Iris pigment epithelial cell (primary cell): ENCODE measurements at places on chromosomes 2 and 18.

DNA sequence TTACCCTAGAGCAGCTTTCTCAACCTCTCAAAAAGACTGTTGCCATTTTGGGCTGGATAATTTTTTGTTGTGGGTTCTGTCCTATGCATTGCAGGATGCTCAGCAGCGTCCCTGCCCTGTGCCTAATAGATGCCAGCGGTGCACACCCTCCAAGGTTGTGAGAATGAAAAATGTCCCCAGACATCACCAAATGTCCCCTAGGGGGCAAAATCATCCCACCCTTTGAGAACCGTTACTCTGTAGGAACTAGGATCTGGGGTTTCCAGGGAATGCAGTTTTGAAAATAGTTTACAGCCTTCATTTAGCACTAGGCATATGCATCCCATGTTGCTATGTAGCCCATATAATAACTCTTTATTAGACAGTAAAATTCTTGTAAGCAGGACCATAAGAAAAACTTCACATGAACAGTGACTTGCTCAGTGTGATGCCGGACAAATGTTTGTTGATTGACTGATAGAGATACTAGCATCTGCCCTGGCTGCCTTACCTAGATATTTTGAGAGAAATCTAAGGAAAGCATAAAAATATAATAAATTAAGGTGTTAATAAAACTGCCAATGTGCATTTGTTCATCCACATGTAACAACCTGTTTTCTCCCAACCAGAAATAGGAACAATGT is 79.2 kb upstream of the EPC2 start:
- peak; percentile 3 for DNase-seq

GRCh38 chr2:25816249-25816648 is 62.0 kb downstream of the ASXL2 start:
- DNase-seq: no peak

DNA sequence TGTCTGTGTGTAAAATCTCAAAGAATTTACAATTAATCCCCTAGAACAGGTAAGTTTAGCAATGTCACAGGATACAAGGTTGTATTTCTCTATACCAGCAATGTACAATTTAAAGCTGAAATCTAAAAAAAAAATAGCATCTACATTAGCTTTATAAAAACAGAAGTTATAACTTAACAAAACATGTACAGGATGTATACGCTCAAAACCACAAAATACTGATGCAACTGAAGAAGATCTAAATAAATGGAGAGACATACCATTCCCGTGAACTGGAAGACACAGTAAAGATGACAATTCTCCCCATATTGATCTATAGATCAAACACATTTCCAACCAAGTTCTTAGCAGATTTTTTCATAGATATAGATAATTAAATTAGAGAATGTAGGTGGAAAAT is 17.5 kb upstream of the RANBP2 start:
- DNase-seq: no peak

GRCh38 chr2:119721043-119721442 is 38.7 kb upstream of the PTPN4 start:
- no peak for DNase-seq

GRCh38 chr18:48623468-48624235 is 84.8 kb downstream of the CTIF start:
- DNase-seq: peak; percentile 88

- peak; percentile 31 for DNase-seq
Observed at GRCh38 chr18:60445341-60445740, 72.8 kb upstream of the MC4R start.

DNA sequence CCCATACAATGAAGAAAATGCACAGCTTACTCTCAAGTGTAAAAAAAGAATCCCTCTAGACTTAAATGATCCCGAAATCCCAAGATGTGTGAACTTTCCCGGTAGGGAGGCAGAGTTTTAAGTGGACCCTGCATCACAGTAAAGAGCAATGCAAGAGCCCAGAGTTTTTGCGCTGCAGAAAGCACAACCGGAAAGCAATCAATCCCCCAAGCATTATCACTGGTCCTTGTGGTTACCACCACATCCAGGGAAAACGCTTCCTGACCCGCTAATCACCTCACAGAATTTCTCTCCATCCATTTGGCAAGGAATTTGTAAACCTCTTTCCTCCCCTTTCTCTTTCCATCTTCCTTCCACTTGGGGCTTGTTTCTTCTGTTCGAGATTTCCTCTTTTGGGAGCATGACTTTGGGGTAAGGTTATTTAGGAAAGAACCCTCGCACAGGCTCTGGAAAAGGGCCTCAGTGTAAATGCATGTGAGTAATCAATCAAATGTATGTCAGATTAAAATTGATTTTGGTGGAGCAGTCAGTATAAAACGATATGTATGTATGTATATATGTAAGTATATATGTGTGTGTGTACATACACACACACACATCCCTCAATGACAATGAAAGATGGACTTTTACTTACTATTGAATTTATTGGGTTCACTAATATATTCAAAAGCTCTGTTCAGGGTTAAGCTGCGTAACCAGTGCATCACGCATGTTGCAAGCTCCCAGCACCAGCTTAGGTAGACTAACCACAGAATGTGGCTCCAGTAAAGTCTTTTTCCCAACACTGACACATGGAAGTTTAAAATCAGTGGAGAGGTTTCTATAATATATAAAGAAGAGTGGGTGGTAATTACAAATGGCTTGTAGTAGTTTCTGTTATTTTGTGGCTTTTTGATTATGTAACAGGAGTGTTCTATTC is 1.6 kb downstream of the PLCL1 start:
- no peak for DNase-seq

DNA sequence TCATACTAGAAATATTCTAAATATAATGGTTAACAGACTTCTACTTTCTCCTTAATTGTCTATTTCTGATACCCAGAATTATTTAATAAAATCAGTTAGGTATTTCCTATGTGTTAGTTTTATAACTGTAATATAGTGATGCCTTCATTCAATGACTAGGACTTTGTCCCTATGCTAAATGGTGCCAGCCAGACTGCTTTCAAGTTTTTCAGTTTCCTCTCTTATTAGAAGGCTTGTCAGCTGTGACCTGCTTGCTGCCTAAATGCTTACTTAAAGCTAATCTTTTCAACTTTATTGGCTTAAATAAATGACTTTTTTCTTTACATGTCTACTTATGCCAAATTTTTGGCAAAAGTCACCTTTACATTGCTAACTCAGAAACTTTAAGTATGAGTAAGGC is 30.7 kb downstream of the BAZ2B start:
- no peak for DNase-seq

DNA sequence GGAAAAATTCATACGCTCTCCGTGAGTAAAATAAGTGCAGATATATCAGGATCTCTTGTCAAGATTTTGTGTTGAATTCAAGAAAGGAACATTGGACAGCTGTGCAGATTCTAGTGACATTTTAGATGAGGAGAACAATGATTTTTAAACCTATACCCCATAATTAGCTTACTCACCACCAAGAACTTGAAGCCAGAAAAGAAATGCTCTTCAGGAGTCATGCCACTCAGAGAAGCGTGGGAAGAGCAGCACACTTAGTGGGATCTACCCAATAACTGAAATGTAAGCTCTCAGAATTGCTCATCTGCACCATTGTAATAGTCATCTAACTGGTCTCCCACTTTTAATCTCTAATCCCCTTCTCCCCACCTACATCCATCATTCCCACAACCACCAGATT is 9.2 kb upstream of the ERMN start:
- no peak for DNase-seq

- no peak for DNase-seq
Observed at GRCh38 chr2:80858965-80859364, 554.4 kb upstream of the LRRTM1 start.

DNA sequence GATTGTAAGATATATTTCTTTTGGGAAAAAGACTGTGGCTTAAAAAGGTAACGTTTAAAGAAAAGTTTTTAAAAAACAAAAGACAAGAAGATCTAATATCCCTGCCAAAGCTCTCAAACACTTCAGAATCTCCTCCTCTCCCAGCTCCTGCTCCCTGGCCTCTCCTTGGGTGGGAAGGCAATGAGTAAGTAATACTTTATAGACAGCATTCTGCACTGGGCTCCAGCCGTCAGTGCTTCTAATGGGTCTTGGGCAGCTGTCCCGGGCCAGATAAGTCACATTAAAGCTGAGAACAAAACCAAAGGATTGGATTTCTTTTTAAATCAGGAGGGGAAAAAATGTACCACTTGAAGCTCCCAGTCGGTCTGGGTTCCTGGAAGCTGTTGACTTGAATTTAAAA is 133.7 kb downstream of the ALPK2 start:
- peak; percentile 7 for DNase-seq

DNA sequence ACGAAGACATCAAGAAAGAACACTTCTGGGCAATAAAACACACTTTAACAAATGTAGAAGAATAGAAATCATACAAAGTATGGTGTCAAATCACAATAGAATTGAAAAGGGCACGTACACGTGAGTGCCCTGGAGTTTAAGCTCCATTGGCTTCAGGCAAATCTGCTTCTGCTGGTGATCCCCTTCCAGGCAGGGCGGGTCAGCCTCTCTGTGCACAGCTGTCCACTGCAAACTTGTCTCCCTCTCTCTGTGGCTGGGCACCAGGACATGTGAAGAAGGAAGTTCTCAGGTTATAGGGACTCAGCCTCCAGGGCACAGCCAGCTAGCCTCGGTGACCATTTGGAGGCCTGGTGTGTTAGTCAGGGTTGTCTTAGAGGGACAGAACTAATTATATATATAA is 66.0 kb downstream of the ST3GAL5 start:
- DNase-seq: no peak

GRCh38 chr2:37771600-37772088 is 100.2 kb upstream of the CDC42EP3 start:
- peak; percentile 56 for DNase-seq

- no peak for DNase-seq
Observed at GRCh38 chr2:159573294-159573693, 43.1 kb downstream of the BAZ2B start.

GRCh38 chr18:23503963-23504344 is 643 bp downstream of the RMC1 start:
- no peak for DNase-seq

DNA sequence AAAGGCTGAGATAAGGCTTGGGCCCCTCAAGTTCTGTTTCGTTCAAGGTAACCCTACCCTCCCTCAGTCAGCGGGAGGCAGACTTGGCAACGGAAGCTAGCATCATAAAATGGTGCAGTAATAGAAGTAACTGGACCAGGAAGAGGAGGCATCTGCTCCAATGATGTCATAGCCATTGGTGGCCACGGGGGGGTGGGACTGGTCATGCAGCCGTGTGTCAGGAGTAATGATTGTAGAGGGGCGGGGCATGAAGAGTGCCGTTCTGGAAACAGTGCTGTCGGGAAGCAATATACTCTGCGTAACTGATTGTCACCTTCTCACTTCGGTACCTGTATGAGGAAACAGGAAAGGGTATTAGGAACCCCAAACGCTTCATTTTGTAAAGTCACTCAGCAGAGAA is 6.9 kb upstream of the POLR2D start:
- DNase-seq: no peak

- DNase-seq: no peak
Observed at GRCh38 chr2:95359501-95359930, 43.0 kb upstream of the FAHD2A start.

- no peak for DNase-seq
Observed at GRCh38 chr2:239370403-239370802, 30.4 kb downstream of the HDAC4 start.

GRCh38 chr2:42510608-42511243 is 16.9 kb upstream of the KCNG3 start:
- peak; percentile 59 for DNase-seq

GRCh38 chr2:135798275-135798705 is 38.7 kb downstream of the LCT start:
- no peak for DNase-seq

DNA sequence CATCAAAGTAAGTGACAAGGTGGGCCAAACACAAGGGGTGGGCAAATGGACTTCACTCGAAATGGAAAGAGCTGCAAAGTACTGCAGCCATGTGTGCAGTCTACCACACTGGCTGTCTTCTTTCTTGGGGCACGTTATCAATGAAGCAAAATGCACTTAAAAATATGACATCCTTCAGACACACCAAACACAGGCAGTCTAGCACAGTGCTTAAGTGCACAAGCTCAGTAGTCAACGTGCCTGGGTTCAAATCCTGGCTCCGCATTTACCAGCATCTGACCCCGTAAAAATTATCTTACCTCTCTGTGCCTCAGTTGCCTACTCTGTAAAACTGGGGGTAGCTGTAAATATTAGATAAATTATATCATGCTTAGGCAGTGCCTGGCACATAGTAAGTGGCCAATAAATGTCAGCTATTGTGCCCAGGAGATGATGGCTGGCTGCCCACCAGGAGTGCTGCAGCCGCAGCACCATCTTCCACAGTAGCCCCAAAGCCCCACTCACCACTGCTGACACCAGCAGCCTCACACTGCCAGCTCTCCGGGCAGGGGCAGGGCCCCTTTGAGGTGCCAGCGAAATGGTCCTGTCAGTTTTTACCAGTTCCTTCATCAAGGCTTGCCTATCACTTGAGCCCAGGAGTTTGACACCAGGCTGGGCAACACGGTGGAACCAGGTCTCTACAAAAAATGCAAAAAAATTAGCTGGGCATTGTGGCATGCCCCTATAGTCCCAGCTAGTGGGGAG is 121.8 kb upstream of the SLC1A4 start:
- no peak for DNase-seq

GRCh38 chr18:9153256-9153655 is 16.7 kb downstream of the ANKRD12 start:
- DNase-seq: no peak

- DNase-seq: no peak
Observed at GRCh38 chr2:222739939-222740338, 68.5 kb downstream of the MOGAT1 start.

DNA sequence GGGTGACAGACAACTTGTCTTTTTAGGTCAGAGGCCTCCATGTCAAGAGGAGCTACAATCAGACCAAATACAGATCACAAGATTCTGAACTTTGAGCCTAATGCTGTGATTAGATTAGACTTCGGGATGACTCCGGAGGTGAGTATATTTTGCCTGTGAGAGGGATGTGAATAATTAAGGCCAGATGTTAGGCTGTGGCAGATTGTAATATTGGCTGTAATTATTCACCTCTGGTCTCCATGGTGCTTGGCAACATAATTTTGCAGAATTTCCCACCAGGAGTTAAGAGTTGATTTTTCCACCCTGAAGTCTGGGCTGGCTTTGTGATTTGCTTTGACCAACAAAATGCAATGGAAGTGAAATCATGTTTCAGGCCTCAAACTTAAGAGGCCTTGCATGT is 108.2 kb upstream of the CWC22 start:
- no peak for DNase-seq

DNA sequence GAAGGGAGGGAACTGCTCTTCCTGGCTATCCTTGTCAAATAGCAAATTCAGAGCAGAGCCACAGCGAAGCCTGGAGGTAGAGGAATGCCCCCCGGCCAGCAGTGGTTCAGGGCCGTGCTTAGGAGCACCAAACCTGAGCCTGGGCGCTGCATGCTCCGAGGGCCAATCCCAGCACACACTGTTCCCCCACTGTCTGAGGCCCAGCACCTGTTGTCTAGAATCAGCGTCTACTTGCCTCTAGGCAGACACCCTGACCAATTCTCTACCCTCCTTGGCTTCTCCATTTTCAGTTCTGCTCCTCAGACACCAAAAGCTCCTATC is 177.6 kb upstream of the PKDCC start:
- no peak for DNase-seq
